Cortex of kidney (tissue), 1 donor: ENCODE measurements at places on chromosomes 3 and 15.

DNA sequence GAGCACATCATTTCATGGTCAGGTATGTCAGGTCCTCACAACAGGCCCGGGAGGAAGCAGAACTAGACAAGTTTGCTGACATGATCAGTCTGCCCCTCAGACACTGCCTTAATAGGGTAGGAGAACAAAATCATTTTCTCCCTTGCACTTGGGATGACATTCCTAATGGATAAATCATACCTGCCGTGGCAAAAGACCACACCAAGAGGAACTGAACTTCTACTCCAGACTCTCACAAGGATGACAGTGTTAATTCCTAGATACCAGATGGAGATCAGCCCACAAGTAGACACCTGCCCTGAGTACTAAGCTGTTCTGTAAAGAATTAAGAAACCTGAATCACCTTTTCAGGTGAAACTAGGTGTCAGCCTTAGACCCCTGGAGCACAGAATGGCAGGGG, 19.5 kb downstream of the SIAH2 start:
- no peak for DNase-seq

DNA sequence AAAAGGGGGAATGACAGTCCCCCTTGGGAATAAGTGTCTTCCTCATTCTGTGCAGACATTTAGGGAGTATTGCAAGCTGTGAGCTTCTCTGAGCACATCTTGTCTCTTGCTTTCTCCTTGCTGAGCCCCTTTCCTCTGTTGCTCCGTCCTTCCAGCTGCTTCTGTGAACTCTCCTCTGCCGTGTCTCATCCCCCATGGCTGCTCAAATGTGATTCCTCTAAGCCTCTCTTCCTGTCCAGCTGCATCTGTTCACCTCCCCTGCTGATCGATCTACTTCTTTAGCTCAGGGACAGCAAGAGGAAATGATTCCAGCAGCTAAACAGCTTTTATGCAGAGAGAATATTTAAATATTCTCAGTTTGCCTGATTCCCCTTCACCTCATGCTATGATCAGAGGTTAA, 328.0 kb upstream of the DNAJC19 start:
- no peak for DNase-seq

GRCh38 chr3:193909387-193909786, 226.6 kb upstream of the HES1 start:
- DNase-seq, result no peak

GRCh38 chr3:116057400-116058006, 387.8 kb downstream of the LSAMP start:
- DNase-seq, result no peak

DNA sequence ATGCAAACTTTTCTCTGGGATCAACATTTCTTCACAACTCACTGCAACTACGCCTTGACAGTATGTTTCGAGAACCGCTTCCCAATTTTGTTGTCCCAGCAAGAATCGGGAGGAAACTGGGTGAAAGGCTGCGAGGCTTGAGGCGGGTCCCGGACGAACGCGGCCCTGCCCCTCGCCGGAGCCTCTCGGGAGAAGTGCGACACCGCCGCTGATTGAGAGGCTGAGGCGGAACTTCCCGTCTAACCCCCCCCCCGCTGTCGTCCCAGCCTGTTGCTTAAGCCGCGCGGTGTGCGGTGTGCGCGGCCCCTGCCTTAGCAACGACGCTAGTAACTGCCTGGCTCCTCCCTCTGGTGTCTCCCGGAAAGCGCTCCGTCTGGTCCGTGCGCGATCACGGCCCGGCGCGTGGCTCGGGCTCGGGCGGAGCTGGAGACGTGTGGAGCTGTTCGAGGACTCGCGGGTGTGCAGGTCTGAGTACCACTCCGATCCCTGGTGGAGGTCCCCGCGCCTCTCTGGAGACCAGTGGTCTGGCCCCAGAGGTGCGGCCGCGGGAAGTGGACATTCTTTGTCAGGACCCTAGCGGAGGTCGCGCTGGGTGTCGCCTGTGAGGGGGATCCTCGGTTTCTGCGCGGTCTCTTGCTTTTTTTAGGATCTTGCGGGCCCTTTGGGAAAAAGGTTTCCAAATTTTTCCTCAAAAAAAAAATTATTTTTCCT, at the start of the genes DTWD1 and FAM227B:
TSS of gene DTWD1 (plus strand) at position 391 of the 711 bp plus-strand sequence. CDS start 4,120 bp downstream, outside the sequence.
TSS of gene FAM227B (minus strand) at position 161 of the 711 bp plus-strand sequence. CDS start 5,647 bp downstream, outside the sequence.
- DNase-seq, result peak; percentile 99

DNA sequence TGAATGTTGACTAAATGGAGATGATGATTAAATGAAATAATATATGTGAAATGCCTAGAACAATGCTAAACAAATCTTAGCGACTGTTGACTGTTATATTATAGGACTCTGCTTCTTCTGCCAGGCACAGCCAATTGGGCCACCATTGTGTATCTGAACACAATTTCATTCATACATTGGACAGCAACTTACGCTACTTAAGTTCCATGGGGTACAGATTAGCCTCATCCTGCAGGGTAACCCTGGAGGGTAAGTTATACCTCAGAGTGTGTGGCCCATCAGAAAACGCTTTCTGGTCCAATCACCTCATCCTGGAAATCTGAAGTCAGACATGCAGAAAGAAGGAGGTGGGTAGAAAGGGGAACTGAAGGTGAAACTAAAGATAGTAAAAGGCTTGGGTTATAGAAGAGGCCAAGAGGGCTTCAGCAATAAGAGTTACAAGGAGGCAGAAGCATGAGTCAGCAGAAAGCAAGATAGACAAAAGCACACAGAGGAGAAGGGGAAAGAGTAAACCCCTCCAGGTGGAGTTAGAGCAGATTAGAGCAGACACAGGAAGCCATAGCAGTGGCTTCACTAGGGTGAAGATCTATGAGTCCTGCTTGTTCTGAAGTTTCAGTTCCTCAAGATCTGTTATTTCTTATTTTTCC, 119.3 kb upstream of the SLC24A5 start:
- DNase-seq, result no peak

- DNase-seq, result no peak
Observed at GRCh38 chr3:70933105-70933810, 620.8 kb upstream of the MDFIC2 start.

DNA sequence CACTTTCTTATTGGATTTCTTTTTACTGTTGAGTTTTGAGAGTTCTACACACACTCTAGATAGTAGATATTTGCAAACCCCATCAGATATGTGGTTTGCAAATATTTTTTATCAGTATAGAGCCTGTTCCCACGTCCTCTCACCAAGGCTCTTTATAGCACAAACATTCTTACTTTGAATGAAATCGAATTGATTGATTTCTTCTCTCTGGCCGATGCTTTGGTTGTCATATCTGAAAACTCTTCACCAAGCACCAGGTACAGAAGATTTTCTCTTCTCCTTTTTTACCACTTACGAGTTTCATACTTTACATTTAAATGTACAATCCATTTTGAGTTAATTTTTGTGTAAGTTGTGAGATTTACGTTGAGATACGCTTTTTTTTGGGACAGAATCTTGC, 163.4 kb downstream of the PTPRG start:
- DNase-seq, result no peak

DNA sequence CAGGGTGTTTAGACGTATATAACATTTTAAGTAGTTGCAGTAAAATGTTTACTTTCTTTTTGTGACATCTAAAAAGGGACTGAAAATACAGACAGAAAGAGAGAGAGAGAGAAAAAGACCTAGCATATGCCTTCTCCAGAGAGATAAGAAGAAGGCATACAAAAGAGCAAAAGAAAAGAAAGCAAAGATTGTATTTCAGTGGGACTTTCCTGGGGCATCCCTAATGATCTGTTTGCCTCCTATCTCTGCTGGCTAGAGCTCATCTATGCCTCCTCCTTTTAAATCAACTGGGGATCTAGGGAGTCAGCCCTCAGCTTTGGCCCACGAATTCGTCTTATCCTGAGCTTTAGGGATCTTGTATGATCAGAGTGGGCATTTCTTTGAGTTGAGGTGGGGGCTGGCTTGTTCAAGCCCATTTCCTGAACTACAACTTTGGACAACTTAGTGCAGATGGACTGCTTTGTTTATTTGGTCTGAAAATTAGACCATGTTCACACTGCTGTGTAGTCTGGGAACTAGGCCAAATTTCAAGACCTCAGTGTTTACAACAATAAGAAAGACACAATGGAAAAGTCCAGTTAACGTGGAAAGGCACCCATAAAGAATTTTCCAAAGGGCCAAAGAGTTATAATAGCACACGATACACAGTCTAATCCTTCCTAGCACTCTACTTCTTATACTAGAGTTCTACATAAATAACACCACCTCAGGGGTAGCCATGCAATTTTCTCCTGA, 61.0 kb downstream of the ATP8B4 start:
- no peak for DNase-seq

- no peak for DNase-seq
Observed at GRCh38 chr15:39624806-39625205, 43.9 kb downstream of the THBS1 start.

GRCh38 chr3:50675179-50676030, 678 bp downstream of the DOCK3 start:
- DNase-seq, result no peak

DNA sequence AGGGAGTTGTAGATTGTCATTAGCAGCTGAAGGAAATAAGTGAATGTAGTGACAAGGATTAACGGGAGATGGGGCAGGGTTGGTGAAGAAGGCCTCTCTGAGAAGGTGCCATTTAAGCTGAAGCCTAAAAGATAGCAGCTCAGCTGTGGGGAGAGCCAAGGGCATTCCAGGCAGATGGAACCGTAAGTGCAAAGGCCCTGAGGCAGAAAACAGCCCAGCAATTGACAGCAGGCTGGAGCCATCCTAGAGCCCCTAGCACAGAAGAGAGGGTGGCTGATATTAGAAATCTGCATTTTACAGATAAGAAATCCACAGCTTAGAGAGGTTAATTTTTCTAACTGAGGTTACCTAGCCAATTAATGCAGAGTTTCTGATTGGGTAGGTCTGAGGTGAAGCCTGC, 374.5 kb upstream of the PROK2 start:
- no peak for DNase-seq

DNA sequence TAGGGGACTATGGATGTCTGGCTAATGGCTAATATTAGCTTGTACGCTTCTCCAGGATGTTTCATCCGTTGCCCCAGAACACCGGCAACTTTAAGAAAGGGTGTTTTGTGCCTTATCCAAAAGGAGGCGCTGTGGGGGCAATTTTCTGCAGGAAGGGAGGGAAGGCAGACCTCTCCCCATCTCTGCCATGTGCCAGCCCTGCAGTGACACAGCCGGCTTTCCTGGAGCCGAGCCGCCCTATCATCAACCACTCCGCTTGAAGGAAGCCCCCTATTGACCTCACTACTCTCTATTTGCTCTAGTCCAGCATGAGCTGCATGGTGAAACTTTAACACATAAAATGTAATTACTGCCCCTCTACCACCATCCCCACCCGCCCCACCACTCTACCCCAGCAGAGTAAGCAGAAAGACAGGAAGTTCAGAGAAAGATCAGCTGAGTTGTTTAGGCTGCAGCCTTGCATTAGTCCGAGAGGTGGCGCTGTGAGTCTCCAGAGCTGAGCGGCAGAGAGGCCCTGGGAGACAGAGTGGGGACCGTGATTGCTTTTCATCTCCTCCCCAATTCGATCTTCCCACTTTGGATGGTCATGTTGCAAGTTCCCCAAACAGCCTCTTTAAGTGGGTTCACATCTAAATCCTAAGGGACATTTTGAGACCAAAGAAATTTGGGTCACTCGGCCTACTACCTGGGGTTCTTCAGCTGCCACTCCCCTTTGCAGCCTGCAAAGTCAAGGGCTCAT, 24.5 kb upstream of the RAD18 start:
- no peak for DNase-seq

- DNase-seq, result no peak
Observed at GRCh38 chr15:27714675-27715074, 384.4 kb downstream of the OCA2 start.

DNA sequence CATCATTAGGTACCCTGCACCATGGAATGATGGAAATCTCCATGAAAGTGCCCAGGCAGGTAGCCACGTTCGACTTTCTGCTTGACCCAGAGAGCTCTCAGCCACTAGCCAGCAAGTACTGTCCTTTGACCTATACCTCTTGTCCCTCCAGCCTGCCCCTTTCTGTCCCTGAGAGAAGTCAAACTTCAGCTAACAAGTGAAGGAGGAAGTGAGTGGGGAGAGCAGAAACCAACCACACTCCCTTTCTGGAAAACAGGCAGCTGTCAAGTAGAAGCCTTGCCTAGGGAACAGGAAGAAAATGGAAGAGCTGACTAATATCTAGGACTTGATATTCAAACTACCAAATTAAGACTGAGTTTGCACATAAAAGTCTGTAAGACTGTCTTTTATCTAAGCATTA, 30.3 kb upstream of the FSTL1 start:
- no peak for DNase-seq
